Activated T-cell treated with anti-CD3 and anti-CD28 coated beads, Interleukin-2, amount 50 U/mL, for 72 hours (primary cell): ENCODE measurements at places on chromosomes 11 and 22.
A peak's percentile ranks its signal among the peaks of the same experiment; 100 is the strongest.

DNA sequence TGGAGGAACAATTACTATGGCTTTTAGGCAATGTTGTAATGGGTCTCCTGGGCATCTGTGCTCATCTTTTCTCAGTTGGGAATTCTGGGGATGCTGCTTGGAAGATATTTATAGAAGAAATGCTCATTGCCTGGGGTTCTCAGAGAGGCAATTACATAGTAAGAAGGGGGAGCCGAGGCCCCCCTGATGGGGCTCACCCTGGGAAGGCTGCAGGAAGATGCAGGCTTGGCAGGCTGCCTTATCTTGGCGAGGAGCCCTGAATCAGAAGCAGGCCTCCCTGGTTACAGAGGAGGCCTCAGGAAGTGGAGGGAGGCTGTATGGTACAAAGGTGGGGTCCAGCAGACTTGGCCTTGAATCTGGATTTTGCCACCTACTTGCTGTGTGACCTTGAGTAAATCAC, 60.6 kb upstream of the CRYBB3 start:
- no peak for DNase-seq

DNA sequence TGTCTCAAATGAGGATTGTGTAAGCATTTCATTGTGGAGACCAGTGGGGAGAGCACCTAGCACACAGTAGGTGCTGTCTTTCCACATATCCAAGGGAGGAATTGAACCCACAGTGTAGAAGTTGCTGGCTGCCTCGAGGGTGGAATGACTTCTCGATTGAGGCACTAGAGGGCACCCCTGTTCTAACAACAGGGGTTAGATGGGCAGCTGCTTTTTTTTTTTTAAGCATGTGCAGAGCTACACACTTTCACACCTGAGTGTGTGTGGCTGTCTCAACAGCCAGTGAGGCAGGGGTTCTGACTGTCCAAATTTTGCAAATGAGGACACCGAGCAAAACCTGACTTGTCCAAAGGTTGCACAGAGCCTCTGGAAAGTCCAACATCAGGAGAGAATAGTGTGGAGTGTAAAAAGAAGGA, 118.2 kb upstream of the CRYBB3 start:
- peak; percentile 55 for DNase-seq

- DNase-seq: no peak
These were observed 212.8 kb downstream of the TENM4 start for GRCh38 chr11:79227767-79228755.

GRCh38 chr11:10878408-10879214, 20.8 kb upstream of the ZBED5 start:
- peak; percentile 32 for DNase-seq

DNA sequence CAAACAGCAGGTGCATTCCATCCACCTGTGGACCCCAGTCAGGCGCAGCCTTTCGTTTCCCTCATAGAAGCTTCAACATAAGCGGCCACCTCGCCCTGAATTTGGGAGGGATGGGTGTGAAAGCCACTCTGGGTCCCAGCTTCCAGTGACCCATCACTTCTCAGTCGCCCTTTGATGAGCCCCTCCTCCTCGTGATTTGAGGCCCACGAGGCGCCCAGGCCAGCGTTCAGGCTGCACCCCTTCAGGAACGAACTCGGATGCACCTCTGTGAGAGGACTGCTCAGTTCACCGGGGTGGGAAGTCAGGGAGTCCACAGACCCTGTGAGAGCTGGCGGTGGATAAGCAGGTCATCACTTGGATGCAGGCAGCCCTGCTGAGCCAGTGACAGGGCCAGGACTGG, 1118.2 kb downstream of the BRD1 start:
- DNase-seq: no peak

DNA sequence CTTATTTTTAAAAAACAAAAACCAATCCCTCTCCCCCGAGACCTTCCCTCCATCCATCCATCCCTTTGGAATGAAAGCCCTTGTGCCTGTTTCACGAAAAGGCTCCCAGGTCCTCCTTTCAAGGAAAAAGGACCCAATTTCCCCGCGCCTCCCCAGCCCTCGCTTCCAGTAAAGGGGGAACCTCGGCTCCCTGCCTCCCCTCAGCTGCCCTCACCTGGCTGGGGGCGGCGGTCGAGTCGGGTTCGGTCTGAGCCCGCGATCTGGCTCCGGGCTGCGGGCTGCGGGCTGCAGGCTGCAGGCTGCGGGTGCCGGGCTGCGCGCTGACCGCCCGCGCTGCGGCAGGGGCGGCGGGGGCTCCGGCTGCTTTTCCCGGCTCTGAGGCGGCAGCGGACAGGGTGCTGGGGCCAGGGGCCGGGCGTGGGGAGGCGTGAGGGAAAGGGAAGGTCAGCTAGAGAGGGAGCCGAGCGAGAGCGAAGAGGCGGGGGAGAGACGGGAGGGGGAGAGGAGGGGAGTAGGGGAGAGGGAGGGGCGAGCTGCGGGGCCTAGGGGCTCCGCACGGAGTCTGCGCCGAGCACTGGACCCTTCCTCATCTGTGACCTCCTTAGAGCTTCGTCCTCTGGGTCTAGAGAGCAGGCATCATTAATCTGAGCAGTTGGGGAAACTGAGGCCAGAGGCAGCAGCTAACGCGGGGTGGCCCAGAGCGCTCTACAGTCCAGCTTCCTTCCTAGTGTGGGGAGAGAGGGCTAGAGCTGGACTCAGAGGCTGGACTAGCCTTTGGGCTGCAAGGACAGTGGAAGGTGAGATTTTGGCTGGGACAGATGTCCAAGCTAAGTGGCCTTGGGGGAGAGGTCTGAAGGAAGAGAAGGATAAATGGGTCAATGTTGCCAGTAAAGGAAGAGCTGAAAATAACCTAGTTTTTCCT, at the start of gene C1QTNF4:
C1QTNF4 (minus strand) TSS at position 478 of the 922 bp plus-strand sequence. CDS start 3,601 bp downstream, outside the sequence.
- DNase-seq: no peak

GRCh38 chr11:17687946-17688670, 31.3 kb upstream of the MYOD1 start:
- DNase-seq: no peak

- peak; percentile 62 for DNase-seq
These were observed 12.2 kb upstream of the DCHS1 start for GRCh38 chr11:6667733-6668374.

DNA sequence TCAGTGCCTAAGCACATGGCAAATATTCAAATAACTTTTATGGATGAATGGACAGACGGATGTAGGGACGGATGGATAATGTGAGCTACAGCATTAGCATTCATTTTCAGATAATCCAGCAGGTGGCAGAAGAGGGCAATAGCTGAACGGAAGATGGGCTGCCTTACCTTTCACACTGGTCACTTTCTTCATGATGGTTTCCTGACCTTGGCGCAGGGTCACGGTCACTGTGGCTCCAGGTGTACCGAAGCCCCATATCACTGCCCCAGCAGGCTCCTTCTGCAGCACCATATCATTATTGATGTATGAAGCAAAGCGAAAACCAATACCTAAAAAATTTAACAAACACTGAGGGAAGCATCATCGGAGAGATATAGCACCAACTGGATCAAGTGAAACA, 4.3 kb downstream of the SIAE start:
- peak; percentile 52 for DNase-seq

GRCh38 chr11:72224564-72225410, at the start of gene INPPL1:
TSS of gene INPPL1 (plus strand) at chr11:72224767. CDS start at chr11:72224985, 218 bp downstream.
- DNase-seq: peak; percentile 54

DNA sequence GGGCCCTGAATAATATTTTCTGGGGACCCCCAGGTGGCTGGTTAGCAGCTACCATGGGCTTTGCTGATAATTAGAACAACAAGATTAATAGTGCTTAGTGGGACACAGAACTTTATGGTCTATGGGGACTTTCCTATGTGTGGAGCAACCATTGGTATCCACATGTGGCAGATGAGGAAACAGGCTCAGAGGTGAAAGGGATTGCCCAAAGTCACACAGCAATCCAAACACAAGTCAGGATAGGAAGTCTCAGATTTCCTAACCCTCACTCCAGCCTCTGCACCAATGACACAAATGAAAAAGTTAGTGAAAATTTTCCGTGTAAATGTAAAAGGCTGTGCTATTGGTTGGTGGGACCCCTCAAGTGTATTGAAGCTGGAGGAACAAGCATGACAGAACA, 15.3 kb upstream of the SLCO2B1 start:
- no peak for DNase-seq

DNA sequence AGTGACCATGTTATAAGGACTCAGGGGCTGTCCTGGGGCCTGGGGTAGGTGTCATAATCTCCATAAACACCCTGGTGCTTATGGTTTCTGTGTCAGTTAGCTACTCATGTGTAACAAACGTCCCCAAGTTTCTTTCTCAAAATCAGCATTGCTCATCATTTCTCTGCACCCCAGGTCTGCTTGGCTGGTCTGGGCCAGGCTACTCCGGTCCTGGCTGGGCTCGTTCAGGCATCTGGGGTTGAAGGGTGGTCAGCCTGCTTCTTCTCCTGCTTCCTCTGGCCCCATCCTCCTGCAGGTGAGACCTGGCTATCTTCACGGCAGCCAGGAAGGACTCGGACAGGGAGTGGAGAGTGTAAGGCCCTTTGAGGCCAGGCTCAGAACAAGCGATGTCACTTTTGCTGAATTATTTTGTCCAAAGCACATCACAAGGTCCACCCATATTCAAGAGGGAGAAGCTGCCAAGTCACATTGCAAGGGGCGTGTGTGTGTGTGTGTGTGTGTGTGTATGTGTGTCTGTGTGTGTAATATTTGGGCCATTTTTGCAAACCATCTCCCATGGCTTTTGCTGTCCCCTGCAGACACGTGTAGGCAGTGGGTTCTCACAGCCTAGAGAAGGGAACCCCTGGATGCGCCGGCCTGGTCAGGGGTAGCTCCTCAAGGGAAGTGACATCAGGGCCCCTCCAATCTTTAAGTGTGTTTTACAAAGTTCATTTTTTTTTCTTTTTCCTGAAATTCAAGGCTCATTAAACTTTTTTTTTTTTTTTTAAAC, 535.8 kb downstream of the TBC1D22A start:
- DNase-seq: no peak

GRCh38 chr11:42237701-42238235, 778.3 kb upstream of the LRRC4C start:
- DNase-seq: no peak

DNA sequence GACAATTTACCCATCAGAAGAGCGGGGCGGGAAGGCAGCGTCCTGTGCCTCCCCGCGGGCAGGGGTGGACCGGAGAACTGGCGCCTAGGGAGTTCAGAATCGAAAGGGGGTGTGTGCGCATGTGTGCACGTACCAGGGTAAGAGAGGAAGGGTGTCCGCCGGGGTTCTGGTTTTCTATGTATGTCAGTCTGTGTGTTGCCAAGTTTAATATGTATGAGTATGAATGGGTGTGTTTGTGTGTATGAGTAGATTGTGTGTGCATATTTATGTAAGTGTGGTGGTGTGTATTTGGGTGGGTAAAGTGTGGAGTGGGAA, 2.0 kb downstream of the KCNC1 start:
- no peak for DNase-seq

GRCh38 chr11:102599642-102600261, 25.4 kb downstream of the MMP20 start:
- DNase-seq: peak; percentile 30

GRCh38 chr11:6655020-6655789, 404 bp downstream of the DCHS1 start:
- peak; percentile 45 for DNase-seq

GRCh38 chr22:47291565-47292495, 529.4 kb downstream of the TBC1D22A start:
- DNase-seq: no peak

GRCh38 chr22:42860968-42861367, 3.9 kb upstream of the ARFGAP3 start:
- no peak for DNase-seq

DNA sequence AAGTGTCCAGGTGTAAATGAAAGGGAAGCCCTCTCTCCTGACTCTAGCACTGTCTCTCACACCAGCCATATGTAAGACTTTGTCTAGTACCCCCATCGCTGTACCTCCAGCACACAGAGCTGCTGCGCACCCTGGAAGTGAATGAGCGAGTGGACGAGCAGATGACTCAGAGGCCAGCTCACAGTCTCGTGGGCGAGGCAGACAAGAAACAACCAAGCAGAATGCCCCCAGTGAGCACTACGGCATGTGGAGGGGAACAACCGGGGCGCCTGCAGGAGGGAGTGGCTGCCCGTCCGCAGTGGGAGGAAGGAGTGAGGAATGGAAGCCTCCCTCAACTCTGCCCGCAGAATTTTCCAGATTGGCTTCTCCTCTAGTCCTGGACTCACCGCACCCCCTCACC, 46.4 kb downstream of the MCM5 start:
- DNase-seq: no peak

- peak; percentile 64 for DNase-seq
These were observed 20.3 kb downstream of the BMAL1 start for GRCh38 chr11:13297917-13298356.

- no peak for DNase-seq
These were observed 16.5 kb upstream of the CSTF3 start for GRCh38 chr11:33177676-33178336.

GRCh38 chr11:131186629-131187101, 183.8 kb upstream of the NTM start:
- DNase-seq: peak; percentile 1

- DNase-seq: no peak
These were observed 47.9 kb upstream of the ARHGAP42 start for GRCh38 chr11:100639140-100639539.

GRCh38 chr22:37045958-37046357, 5.6 kb upstream of the KCTD17 start:
- no peak for DNase-seq

- no peak for DNase-seq
These were observed 28.9 kb downstream of the RAB39A start for GRCh38 chr11:107957109-107957588.

DNA sequence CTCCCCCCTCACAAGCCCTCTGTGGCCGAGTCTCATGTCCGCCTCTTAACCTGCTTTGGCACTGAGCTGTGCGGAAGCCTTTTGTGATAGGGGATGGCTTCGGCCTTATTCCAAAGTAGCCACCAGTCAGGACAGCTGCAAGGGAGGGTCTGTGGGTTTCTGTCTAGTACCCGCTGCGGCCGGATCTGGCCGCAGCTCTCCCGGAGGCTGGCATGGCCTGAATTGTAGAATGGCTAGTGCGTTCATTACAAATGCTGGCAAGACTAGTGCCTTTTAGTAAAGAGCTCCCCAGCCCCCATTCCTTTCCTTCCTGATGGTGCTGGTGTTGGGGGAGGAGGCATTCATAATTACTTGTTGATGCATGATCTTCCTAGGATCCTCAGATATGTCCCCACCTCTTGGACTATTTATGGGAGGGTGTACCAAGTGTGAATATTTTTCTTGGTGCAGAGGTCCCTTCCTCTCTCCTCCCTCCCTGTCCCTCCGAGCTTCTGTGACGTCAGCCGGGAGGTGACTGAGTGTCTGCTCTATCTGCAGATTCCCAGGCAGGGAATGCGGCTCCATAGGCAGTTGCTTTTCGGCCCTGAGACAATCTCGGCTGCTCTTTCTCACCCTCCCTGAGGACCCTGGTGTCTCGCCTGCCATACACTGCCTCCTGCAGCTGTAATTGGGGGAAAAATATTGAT, 108.7 kb upstream of the E2F8 start:
- no peak for DNase-seq

GRCh38 chr22:23182309-23183060, 2.2 kb downstream of the BCR start:
- peak; percentile 82 for DNase-seq

DNA sequence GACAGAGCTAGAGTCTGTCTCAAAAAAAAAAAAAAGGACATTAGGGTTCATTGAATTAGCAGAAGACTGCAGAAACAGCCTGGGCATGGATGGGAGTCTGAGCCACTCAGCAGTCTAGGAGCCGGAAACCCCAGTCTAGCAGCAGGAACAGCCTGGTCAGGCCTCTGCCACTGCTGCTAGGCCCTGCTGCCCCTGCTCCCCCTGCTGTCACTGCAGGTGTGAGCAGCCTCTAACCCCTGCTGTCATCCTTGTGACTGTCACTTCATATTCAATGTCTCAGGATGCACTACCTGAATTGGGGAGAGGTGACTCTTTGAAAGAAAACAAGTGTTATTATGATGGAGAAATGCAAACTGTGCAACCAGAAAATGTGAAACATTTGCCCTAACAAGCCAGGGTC, 7.0 kb upstream of the DDX17 start:
- DNase-seq: peak; percentile 54

GRCh38 chr11:61110255-61111049, 8.2 kb downstream of the CD5 start:
- no peak for DNase-seq
